ENCODE measurements at places on chromosomes 12 and 14.

DNA sequence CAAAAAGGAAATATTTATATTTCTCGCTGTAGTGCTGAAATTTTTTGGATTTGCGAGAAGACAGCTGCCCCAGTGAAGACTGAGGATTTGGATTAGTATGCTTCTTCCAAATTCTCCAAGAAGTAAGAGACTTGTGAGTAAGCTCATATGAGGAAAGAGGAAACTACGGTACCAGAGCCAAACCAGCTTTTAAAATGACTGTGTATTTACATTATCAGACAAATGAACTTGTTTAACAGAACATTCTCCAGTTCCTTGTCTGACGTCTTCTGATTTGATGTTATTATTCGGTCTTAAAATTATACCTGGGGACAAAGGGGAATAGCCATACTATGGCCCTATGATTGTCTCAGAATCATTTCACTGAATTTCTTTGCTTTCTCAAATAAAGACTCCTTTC is 8.0 kb downstream of the CLEC12B start:
- no peak for DNase-seq

GRCh38 chr14:103871596-103872480 is 24.5 kb upstream of the PPP1R13B start:
- no peak for DNase-seq

- no peak for DNase-seq
Observed at GRCh38 chr12:51482929-51483697, 58.5 kb downstream of the SLC4A8 start.

GRCh38 chr12:129911428-129912049 is 7.7 kb upstream of the TMEM132D start:
- DNase-seq: no peak

DNA sequence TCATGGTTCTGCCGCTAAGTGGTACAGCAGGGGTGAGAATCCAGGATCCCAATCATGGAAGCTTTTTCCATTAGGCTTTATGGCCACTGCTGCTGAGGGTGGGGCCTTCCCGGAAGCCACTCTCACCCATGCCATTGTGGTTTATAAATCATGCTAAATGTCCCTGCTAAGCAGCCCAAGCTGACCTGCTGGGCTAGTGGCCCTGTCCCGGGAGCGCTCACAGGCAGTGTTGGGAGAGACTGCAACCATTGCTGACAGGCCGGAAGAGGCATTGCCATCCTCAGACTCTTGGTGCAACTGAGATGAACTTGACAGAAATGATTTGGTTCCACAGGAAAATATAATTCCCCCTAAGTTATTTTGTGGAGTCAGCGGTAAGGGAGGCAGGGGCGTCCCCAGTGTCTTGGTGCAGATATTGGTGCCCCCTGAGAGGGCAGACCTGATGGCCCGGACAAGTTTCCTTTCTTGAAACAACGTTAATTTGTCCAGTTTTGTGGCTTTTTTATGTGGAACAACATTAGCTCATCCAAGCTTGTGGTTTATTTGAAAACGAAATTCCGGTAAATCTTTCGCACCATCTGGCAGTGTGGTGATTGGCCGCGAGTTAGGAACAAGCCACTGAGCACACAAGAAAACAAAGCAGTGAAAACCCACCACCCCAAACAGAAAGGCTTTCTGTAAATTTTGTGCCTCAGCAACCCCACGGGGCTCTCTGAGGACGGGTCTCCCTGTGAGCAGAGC is 82.3 kb downstream of the SSPN start:
- peak; percentile 57 for DNase-seq

DNA sequence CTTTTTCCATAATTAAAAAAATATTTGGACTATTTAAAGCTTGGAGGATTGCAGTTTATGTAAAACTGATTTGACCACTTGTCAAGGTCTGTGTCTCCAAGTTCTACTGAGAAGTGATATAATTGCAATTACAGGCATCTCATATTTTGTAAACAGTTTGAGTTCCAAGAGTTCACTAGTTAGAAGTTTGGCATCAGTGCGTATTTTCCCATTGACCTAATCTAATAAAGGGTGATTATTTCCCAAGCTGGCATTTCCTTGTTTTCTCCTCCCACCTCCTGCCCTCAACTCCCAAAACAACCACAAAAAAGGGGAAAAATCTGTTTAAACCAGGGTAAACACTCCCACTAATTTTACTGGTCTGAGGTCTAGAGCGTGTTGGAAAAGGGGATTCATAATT is 3.0 kb upstream of the MYF6 start:
- DNase-seq: no peak

GRCh38 chr12:78726854-78727253 is 137.7 kb upstream of the SYT1 start:
- DNase-seq: no peak

DNA sequence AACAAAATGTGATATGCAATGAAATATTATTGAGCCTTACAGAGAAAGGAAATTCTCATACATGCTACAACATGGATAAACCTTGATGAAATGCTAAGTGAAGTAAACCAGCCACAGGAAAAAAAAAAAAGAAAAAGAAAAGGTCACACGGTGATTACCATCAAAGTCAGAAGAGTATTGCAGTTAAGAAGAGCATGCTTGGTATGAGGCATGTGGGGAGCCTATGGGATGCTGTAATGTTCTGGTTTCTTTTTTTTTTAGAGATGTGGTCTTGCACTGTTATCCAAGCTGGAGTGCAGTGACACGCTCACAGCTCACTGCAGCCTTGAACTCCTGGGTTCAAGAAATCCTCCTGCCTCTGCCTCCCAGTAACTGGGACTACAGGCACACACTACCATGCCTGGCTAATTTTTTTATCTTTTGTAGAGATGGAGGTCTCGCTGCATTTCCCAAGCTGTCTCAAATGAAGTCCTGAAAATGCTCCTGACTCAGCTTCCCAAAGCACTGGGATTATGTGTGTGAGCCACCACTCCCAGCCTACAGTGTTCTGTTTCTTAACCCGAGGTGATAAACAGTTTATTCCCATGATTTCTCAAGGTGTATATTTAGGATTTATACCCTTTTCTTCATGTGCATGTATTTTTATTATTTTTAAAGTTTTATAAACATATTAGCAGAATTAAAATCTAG is 96.2 kb downstream of the SEC23A start:
- DNase-seq: no peak

DNA sequence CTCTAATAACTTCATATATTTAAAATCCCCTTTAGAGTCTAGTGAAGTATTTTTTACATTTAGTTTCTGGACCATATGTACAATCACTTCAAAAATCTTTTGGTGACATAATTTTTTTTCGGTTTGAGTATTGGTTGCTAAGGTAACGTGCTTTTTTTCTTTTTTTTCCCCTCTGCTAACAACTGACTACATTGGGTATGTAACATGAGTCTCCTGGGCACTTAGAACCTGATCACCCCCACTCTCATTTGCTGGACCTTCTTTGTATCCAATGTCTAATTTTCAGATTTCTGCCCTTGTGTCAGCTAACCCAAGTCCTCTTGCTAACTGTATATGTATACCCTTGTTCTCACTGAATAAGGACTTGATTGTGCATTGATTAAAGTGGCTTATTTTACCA is 592.9 kb upstream of the FLRT2 start:
- DNase-seq: no peak

- no peak for DNase-seq
Observed at GRCh38 chr12:66129934-66130266, 650 bp downstream of the LLPH start.

DNA sequence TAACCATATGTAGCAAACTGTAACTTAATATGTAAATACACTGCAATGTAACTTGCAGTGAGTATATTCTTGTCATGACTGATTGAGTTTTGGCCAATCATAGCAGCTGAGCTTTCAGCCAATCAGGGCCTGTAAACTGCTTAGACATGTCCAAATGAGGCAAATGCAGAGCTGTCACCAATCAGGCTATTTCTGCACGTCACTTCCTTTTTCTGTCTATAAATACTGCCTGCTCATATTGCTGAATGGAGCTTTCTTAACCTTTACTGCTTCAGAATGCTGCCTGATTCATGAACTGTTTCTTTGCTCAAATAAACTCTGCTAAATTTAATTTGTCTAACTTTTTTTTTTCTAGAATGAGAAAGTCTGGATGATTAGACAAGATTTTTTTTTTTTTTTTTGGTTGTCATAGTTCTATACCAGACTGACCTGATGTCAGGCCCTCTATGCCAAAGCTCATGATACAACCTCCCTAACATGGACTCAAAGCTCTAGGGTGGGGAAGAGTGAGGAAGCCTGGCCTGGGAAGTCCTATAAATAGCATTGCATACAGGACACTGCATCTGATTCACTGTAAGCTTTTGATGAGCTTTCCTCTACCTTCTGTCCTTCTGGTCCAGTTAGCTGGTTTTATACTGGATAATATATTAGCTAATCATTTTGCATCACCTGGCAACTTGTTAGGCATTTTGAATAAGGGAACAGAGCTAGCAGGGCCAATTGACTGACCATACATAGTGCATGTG is 12.0 kb downstream of the MGP start:
- DNase-seq: no peak

- no peak for DNase-seq
Observed at GRCh38 chr12:33825986-33826602, 196.2 kb upstream of the ALG10 start.

Measured in GF-D8 (cell line).